GM18507 (cell line): ENCODE measurements at places on chromosomes 7 and 10.

DNA sequence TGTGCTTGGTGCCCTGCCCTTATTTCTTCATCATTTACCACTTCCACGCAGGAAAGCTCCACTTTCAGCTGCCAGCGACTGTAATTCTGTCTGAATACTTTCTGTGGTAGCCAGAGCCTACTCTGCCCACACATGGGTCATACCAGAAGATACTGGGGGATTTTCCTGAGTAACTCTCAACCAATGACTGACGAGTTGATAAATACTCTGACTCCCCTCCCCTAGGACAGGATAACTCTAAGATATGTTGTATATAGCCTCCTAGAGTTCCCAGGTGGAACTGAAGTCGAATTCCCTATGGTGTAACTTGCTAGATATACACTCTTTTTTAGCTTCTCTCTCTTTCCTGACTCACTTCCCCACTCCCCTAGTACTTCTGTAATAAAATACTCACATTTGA lies 29.8 kb downstream of the SEM1 start:
- DNase-seq: no peak

DNA sequence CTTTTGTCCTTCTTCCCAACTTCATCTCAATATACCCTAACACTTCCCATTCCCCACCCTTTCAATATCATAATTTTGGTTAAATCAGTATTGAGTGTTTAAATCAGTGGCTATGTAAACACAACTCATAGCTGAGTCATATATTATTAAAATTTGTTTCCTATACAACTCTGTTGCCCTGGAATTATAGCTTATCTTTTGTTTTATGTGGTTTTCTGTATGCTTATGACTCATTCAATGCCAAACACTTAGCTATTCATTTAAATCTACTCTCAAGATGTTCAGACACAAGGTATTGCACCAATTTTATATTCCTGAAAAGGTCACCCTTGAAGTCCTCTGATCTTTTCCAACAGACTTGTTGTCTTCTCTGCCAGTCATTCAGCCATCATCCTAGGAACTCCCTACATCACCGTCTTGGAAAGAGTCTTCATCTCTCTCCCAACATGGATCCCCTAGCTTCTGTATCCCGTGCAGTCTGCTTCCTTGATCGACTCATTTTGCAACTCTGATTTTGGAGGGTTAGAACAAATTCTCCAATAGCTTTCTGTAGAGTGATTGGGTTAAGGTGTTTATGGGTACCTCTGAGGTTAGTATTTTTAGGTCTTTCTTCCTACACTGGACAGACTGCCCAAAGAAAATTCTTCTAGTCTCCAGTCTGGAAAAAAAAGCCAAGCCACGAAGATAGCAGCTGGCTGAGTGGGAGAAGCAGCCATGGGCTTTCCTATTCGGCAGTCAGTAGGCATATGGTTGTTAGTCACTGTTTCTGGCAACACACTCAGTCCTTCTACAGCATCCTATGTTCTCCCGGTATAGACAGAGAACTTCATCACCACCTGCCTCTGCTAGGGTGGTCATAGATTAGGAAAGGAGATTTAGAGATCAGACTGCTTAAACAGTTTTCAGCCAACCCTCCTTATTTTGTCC lies 102.1 kb downstream of the CRPPA start:
- DNase-seq: no peak

GRCh38 chr10:24255115-24255880 lies 46.4 kb downstream of the KIAA1217 start:
- no peak for DNase-seq

- no peak for DNase-seq
Observed at GRCh38 chr7:144835155-144835611, 670 bp downstream of the TPK1 start.

DNA sequence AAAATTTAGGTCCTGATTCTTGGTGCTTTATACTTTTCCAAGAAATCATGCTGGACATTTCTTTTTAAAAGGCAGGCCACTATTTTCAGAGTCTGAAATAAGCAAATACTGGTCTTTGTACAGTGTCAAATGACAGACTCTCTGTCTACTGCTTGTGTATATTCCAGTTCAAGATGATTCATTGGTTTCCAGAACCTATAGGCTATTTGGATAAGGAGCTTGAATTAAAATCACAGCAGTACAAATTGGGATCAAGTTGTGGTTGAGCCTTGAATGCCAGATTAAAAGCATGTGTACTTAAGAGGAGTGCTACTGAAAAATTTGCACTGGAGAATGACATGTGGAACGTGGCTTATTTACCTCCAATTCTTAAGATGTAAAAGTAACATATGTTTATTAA lies 10.7 kb downstream of the KMT2E start:
- no peak for DNase-seq

DNA sequence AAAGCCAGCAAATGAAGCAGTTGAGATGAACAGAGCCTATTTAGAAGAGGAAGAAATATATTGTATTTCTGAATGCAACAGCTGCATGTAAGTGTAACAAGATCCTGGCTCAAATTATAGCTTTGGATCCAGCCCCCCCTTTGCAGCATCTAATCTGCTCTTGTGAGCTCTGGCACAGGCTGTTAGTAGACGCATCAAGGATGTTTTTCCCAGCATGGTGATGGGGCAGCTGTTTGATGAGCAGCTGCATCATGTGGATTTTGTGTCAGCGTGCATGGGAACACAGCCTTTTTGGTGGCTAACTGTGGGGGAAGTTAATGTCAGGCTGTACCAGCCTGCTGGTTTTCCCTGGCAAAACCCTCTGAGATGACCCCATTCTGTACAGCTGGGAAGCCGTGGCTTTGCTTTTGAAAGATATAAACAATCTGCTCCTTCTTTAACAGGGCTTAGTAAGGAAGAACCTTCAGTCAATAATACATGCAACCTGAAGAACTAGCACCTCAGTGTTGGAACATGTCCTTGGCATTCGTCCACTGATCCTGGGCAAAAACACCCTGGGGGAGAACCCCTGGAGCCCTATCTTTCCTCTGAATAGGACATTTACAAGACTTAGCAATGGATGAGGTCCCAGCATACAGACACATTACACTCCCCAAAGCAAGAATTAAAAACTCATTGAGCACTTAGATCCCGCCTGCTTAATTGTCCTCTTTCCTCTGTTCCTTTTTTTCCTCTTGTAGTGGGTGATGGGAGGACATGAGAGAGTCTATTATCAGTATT lies 70.6 kb downstream of the NPS start:
- no peak for DNase-seq

- no peak for DNase-seq
Observed at GRCh38 chr10:3782451-3783315, 2.3 kb downstream of the KLF6 start.

GRCh38 chr7:94403546-94403945 lies 8.9 kb downstream of the COL1A2 start:
- no peak for DNase-seq

- DNase-seq: no peak
Observed at GRCh38 chr10:113187063-113187777, 237.2 kb downstream of the TCF7L2 start.

DNA sequence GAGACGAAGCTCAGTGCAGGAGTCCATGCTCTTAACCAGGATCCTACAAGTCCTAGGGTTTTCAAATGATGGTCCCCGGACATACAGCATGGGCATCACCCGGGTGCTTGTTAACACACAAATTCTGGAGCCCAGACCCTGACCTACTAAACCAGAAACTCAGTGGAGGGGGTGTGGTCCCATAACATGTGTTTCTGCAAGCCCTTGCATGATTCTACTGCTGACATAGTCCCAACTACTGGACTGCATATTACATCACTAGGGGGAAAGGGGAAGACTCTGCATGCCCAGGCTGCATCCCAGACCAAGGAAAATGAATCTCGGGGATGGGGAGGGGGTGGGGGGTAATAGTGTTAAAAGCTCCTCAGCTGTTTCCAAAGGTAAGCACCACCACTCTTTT lies 40.3 kb downstream of the GRB10 start:
- no peak for DNase-seq

GRCh38 chr10:67809107-67809506 lies 28.9 kb downstream of the DNAJC12 start:
- DNase-seq: no peak

DNA sequence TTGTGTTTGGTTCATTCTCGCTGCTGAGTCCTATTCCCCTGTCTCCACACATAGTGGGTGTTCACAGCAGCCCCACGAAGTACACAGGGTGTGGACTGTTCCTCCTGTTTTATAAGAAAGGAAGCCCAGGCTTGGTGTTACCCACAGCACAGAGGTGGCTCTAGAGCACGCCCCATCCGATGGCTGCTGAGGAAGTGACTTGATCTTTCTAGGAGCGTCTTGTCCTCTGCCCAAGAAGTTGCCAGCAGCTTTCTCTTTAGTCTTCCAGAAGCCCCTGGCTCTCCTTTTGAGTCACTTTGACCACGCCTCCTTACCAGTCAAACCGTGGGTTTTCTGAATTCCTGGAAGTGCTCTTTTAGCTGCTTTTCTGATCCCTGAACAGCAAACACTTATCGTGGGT lies 94.0 kb downstream of the GRK5 start:
- no peak for DNase-seq

- DNase-seq: no peak
Observed at GRCh38 chr10:91528080-91528479, 104.8 kb downstream of the PPP1R3C start.

- DNase-seq: no peak
Observed at GRCh38 chr10:119285495-119286267, 78.3 kb downstream of the GRK5 start.

DNA sequence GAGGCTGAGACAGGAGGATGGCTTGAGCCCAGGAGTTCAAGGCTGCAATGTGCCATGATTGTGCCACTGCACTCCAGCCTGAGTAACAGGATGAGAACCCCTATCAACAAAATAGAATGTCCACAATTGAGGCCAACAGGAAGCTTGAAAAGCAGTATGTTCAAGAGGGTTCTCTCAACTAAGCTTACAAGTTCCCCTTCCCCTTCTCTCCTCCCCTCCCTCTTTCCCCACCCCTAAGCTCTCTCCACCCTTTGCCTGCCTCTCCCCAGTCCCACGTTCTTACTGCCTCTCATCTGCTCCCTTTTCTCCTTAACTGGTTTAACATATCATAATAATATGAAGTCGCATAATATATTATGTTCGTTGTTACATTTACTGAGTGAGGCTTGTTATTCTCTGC lies 35.4 kb downstream of the KIAA1549 start:
- no peak for DNase-seq

DNA sequence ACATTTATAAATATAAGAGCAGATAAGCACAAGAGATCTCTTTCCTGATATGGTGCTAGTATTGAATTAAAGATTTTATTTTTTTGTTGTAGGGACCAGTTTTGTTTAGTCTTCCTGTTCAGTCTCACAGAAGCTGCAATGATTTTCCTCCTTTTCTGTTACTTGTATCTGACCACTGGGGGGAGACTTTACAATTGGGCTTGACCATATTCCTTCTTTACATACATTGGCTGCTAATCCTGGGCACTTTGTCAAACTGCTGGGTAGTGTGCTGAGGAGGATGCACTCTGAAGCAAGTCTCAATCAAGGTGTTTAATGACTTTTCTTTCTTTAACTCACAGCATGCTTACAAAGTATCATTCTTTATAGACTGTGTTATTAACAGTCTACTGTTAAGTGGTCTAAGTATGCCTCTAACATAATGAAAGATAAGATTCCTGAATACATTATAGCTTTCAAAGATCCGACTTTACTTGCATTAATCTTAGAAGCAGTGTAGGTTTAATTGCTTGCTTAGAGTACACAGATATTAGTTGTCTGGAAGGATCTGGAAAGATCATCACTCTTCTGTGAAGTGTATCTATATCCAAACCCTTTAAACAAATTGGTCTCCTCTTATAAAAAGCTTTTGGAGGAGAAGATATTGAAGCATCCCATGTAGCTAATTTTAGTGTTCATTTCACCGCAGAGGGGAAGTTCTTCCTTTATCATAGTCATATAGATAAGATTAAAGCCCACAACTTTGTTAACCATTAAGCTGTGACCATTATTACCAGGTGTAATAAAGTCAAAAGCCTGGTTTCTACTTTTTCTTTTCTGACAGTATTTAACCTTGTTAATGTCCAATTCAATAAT lies 3.1 kb downstream of the PALS2 start:
- no peak for DNase-seq

DNA sequence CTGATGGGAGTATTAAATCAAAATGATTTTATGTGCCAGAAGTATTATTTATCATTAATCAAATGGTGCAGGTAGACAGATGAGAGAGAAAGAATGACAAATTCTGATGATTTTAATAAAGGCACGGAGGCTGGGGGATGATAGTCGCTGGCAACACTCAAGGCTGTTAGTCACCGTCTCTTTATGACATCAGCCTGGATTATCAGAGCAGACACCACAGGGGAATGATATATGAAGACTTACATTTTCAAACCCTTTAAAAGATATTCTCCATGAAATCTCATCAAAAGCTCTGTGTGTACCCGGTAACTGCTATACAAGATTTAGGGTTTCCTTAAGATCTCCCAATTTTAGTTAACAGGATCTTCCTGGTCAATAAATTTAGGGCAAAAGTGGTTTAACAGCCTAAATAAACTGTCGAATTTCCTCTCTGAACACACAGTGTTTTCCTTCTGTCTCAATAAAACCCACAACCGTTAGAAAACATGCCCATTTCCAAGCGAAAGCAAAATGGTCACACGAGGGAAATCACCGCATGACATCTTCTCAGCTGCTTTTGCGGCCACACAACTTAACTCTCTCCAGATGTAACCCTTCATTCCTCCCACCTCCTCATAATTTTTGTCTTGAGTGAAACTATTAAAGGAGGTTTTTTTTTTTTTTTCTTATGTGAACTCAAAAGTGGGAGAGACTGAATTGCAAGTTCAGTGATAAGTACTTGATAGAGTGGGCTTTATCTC lies 133.2 kb upstream of the FAM171A1 start:
- no peak for DNase-seq

- no peak for DNase-seq
Observed at GRCh38 chr10:14450041-14450491, 119.3 kb upstream of the FRMD4A start.

- no peak for DNase-seq
Observed at GRCh38 chr10:71444284-71445054, 47.7 kb downstream of the CDH23 start.

DNA sequence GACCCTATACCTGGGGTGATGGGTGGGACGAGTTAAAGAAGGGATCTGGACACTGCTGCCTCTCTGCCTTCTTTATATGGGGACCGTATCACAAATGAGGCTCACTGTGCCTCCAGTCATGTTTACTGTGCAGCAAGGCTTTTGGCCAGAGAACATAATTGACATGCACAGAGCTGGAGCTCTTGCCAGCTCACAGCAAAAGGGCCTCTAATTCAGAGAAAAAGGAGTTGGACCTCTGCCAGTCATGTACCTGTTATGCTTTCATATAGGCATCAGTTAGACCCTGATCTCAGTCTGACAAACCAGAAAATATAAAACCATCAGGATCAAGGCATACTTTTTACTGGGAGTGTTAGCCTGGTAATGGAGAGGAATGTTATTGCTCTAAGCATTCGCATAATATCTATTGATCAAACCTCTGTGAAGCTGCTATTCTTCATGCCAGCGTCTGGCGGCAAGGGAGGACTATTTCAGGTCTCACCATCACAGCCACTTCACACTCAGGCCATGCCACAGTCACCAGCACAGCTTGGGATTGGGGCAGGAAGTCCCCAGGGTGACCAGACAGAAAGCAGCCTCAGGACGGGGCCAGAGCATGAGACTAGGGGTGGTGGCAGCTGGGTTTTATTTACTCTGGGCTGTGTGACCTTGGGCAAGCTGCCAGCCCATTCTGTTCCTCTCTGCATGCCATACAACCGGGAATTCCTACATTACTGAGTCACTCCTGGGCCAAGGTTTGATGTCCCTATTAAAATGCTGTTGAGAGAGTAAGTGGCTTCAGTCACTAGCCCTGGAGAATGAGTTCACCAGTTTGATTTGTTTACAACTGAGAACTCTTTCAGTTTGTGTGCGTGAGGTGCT lies 90.1 kb downstream of the NPSR1 start:
- no peak for DNase-seq
